ENCODE measurements at places on chromosomes 7 and 10. TPM values are rescaled to one million over a fixed set of nuclear protein-coding genes. Genes with fewer than 3 reads are reported as not detected.

DNA sequence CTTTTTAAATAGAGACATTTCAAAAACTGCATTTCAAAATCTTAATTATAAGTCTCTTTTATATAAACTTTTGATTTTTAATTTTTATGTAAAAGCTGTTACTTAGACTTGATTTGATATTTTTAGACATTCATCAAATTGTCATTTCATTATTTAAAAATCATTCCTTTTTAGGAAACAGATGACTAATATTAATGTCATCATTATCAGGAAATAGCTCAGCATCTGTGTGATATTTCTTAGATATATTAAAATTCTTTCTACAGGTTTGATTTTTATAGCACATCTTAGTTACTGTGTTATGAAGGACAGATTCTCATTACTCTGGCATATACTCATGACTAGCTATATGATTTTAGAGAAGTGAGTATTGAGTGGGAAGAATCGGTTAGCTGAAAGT is 17.2 kb downstream of the RUNDC3B start:
- no peak for DNase-seq

DNA sequence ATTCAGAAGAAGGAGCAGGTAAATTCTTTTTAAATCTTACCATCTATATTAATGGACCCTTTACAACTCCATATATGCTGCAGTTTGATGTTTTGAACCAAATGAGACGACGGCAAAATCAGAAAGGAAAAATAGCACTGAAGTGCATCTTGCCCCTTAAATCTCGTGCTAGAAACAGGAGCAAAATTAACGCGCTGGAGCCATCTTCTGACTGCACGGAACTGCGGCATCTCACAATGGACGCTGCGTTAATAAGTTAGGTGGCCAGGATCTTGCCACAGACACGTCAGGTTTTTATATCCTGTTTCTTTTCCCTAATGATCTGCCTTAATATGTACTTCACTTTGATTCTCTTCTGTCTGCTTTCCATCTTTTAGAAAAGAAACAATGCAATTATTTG is 354.5 kb downstream of the TFEC start:
- DNase-seq = peak; percentile 72

DNA sequence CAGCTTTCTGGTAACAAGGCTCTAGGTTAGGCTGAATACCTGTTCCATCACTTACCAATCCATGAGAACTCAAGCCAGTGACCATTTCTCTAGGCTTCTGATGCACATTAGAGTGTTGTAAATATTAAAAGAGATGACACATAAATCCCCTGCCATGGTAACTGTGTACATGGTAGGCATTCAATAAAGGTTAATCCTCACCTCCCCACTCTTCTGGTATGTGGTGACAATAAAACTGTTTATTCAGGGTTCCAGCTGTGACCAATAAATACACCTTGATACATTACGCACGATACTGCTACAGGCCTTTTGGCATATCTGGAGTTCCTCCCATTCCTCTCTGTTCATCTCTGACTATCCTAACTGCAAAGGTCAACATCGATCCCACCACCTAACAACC is 171.9 kb downstream of the SRPK2 start:
- no peak for DNase-seq

GRCh38 chr10:4046712-4047354 is 261.8 kb upstream of the KLF6 start:
- DNase-seq = no peak

DNA sequence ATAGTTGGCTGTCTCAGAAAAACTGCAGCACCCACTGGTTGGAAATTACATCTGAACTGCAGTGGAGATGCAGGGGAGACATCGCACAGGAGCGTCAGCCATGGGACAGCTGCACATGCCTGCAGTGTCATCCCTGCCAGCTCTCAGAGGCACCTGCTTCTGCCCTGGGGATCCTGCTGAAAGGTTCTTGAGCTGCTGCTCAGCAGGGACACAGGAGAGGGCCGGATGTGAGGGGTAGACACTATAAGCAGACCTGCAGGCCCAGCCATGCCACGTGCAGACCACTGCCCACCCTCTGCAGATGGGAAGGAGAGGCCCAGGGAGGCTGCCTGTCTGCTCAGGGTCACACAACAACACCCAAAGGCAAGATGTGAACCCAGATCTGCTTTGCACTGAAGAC is 601.4 kb downstream of the DNAJB6 start:
- DNase-seq = no peak

GRCh38 chr7:157688533-157689268 is 351.9 kb downstream of the DNAJB6 start:
- DNase-seq = no peak

GRCh38 chr7:123492485-123492884 is 41.9 kb downstream of the IQUB start:
- DNase-seq = no peak

- DNase-seq = no peak
Observed at GRCh38 chr10:14350006-14350405, 19.3 kb upstream of the FRMD4A start.

DNA sequence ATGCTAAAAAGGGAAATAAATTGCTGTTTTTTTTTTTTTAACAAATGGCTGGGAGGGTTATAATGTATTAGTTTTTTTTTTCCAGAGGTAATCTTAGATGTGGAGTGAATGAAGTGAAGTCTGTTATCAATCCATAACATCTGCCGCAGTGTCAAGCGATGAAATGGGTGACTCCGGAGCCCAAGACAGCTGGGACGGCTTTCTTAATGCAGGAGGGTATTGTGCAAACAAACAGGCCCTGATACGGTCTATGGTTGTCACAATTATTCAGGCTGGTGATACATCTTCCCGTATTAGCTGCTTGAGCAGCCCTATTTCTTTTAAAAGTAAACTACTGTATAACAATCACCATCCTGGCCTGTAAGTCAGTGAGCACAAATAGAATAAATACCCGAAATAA is 1231.2 kb downstream of the GATA3 start:
- no peak for DNase-seq

DNA sequence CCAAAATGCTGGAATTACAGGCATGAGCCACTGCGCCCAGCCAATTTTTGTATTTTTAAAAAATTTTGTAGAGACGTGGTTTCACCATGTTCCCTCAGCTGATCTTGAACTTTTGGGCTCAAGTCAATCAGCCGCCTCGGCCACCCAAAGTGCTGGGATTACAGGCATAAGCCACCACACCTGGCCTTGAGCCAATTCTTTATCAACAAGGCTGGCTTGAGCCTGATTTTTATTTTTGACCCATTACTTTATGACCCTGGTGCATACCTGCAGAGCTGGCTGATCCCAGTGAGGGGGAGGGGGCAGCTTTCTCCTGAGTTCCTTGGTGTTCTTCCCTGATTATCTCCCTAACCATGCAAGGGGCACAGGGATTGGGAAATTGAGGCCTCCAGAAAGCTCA is 15.8 kb upstream of the CPA1 start:
- peak; percentile 53 for DNase-seq

GRCh38 chr7:27078616-27079233 is 17.1 kb downstream of the HOXA1 start:
- no peak for DNase-seq

DNA sequence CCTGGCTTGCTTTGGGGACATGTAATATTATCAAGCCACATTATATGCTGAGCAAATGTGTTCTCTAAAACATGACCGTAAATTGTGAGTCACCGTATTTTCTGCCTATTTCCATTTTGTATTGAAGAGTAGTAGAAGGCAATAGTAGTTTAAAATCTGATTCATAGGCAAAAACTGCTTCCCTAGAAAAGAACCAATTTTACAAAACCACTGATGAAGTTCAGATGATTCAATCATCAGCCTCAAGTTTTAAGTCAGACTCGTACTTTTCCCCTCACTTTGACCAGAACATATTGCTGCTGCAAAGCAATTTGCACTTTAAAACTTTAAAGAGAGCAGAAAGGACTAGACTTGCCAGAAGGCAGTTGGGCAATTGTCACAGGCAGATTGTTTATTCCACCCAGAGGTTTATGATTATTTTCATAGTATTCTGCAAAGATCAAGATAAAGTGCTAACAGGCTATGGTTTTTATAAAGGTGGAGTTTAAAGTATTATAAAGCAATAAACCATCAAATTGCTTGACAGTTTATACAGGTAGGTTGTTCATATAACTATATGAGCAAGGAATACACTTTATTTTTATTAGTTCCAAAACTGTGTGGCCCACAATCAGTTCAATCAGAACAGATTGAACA is 168.2 kb downstream of the ETV1 start:
- DNase-seq = no peak

DNA sequence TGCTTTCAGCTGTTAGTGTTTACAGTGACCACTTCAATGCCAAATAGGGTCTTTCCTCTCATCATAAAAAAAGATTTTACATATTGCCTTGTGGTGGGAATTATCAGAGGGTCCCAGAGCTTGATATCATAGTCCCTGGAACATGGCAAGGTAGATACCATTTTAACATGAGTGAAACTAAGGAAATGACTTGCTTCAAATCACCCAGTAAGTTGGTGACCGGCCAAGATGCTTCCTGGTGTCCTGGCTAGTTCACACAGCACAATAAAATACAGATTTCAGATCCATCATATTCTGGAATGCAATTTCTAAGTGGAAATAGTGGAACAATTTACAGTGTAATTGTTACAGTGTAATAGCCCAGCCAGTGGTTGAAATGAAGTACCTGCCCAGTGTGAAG is 36.6 kb downstream of the CNNM1 start:
- no peak for DNase-seq

DNA sequence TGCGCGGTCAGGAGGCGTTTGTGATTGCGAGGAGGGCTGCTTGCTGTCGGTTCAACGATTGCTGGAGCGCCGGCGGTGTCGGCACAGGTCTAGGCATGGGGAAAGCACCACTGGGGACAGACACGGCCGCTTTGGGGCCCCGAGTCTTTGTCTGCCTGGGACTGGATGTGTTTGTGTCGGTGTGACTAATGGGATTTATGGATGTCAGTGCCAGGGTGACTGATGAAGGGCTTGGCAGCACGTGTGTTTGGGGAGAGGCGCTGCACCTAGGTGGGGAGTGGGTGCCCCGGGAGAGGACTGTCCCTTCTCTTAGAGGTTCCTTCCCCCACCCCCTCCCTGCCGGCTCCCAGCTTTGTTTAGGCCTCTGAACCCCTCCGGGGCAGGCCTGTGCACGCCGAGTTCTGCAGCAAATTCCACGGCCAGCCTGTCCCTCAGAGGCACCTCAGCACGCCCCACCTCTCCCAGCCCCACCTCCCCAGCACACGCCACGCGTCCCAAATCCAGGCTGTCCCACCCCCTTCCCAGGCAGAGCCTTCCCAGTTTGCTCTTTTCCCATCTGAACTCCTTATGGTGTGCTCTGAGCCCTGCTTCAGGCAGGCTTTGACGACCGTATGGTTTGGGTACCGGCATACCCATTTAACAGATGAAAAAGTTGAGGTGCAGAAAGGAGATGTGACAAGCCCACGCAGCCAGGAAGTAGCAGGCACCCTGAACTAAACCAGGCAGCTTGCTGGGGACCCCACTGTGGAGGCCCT is 6.4 kb upstream of the TNRC18 start:
- DNase-seq = peak; percentile 37

DNA sequence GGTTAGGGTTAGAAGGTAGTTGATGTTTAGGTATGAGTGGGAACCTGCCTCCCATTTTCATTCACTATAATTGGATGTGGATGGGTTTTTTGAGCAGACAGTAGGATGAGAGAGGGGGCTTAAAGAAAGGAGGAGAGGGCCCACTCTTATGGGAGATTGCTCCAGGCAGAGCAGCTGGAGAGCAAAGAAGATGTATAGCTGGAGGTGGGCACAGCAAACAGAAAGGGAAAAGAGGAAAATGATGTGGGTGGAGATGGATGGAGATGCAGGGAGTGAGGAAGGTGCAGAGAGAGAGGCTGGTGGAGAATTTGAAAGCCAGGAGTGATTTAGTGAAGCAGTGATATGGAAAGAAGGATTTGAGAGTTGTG is 29.9 kb downstream of the LSMEM1 start:
- DNase-seq = no peak

DNA sequence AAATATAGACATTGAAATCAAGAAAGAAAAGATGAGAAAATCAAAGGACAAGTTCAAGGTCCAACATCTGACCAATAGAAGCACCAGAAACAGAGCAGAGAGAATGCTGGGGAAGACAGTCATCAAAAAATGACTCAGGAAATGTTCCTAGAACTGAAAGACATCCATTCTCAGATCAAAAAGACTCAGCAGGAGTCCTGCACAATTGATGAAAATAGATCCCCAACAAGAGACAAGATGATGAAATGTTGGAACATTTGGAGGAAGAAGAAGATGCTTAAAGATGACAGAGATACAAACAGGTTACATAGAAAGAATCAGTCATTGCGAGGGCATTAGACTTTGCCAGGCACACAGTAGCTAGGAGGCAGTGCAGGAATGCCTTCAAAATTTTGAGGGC is 30.0 kb upstream of the EIF5AL1 start:
- DNase-seq = no peak

DNA sequence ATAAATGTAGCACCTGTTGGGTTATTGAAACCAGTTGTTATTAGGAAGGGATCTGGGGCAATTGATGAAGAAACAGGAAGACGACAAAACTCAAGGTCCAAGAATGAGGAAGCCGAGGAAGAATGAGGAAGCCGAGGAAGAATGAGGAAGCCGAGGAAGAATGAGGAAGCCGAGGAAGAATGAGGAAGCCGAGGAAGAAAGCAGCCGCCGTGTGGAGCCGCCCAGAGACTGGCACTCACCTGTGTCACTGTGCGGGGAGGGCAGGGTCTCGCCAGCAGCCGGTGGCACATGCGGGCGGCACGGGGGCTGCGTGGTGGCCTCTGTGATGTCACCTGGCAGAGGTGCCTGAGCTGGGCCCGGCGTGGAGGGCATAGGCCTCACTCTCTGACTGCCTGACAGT is 71.1 kb upstream of the CFAP46 start:
- DNase-seq = no peak

DNA sequence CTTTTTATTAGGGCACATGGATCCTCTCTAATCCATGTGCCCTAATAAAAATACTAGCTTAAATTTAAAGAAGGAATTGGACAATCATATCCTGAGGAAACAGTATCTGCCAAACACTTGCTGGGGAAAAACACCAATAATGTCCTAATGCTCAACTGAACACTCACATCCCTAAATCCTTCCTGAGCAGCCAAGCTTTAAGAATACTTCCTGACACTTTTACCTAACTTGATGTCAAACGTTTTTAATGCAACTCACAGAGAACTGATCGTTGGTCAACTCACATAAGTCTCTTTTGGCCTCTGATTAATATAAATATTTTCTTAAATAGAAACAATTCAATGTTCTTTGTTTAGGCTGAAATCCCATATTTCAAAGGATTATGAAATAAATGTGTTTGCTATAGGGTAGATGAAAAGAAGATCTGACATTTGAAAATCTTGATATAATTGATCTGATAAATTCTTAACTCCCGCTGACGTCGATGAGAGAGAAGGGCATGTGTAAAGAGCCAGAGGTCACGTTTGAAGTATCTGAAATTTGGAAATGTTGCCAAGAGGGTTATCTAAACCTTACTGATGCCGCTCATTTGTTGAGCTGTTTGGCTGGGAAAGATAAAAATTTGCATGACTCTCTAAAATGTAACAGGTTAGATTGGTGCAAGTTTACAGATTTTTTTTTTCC is 122.8 kb upstream of the RHOBTB1 start:
- DNase-seq = no peak

OR9A2 gene
- not detected for total RNA-seq

EXOC6 gene
- 40.7 TPM for total RNA-seq

NAT16 gene
- total RNA-seq = not detected

TCERG1L gene
- total RNA-seq = not detected

PON1 gene
- total RNA-seq = not detected

HOXA10 gene
- 14.6 TPM for total RNA-seq

STK31 gene
- 0.05 TPM for total RNA-seq

BICC1 gene
- total RNA-seq = 10.3 TPM

Data from myocyte (in vitro differentiated cells).